ENCODE measurements at places on chromosomes 2 and 18.

- DNase-seq = no peak
Measured at GRCh38 chr2:112794131-112794733, 9.9 kb upstream of the IL1A start.

DNA sequence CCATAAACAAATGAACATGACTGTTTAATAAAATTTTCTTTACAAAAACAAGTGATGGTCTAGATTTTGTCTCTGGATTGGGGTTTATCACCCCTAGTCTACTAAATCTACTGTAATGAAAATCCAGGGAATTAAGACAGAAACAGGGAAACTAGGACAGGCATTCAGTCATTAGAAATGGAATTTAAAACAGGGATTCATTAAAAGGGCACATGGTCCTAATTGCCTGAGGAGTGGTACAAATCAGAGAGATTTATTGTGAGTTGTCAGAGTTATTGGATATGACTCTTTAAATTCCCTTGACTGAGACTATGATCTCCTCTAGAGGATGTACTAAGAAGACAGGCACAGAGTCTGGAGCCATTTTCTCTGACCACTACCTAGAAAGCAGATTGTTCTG lies 670.9 kb upstream of the GCFC2 start:
- DNase-seq = no peak

DNA sequence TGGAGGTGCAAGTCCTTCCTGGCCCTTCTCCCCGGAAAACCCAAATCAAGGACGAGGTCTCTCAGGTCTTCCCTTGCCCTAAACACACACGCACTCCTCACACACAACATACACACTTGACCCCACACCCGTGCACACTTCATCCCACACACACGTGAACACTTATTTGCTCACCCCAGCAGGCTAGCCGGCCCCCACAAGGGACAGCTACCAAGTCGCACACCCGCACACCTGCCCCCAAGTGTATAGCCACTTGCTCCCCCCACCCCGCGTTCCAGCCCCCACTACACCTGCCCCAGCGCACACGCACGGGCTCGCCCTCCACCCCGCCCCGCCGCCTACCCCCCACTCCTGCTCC lies 359 bp downstream of the TGFBRAP1 start:
- DNase-seq = no peak

GRCh38 chr2:155841442-155841841 lies 491.1 kb downstream of the NR4A2 start:
- DNase-seq = no peak

- DNase-seq = no peak
Measured at GRCh38 chr18:11105463-11105862, 43.9 kb downstream of the PIEZO2 start.

- DNase-seq = peak; percentile 7
Measured at GRCh38 chr2:30798536-30798991, 8.7 kb downstream of the CAPN13 start.

GRCh38 chr2:212960336-212960735 lies 191.1 kb downstream of the IKZF2 start:
- no peak for DNase-seq

DNA sequence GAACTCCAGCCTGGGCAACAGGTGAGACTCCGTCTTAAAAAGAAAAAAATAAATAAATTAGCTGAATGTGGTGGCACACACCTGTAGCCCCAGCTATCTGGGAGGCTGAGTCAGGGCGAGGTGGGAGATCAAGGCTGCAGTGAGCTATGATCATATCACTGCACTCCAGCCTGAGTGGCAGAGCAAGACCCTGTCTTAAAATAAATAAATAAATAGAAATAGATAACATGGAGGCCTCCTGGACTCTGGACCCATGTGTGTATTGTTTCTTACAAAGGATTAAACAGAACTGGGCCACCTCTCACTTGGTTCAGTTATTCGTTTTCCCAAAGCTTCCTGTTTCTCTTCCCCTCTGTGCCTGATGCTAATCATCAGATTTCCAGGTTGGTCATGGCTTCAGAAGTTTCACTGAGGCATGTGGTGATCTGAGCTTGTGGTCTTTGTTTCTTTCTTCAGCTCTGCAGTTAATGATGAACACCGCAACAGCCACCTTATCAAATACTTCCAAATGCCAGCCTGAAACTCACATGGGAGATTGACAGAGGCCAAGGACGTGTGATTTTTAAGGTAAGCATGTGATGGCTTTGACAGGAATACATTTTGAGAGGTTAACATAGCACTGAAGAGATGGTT lies 83.3 kb upstream of the MAP4K4 start:
- no peak for DNase-seq

DNA sequence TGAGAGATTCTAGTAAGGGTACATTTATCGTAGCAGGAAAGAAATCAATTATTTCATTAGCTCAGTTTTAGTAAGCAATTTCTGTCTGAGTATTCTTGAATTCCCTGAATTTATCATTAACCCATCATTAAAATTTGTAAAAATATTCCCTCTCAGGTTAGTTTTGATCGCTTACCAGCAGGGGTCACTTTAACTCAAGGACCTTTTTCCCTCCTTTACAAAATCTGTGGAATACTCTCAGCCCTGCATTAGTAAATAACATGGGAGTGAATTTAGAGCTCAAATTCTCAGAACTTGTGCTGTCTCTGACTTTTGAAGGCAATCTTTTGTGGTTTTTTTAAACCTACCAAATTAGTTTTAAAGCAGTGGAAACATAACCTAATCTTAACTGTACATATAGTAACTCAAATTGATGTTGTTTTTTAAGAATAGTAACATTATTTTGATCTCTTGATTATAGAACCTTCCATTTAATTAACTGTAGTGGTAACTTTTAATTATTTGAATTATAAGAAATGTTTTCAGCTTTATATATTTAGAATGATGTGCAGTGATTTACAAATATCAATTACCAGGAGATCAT lies 97.2 kb downstream of the AGPS start:
- no peak for DNase-seq

- DNase-seq = no peak
Measured at GRCh38 chr2:164910101-164910899, 45.0 kb downstream of the SLC38A11 start.

DNA sequence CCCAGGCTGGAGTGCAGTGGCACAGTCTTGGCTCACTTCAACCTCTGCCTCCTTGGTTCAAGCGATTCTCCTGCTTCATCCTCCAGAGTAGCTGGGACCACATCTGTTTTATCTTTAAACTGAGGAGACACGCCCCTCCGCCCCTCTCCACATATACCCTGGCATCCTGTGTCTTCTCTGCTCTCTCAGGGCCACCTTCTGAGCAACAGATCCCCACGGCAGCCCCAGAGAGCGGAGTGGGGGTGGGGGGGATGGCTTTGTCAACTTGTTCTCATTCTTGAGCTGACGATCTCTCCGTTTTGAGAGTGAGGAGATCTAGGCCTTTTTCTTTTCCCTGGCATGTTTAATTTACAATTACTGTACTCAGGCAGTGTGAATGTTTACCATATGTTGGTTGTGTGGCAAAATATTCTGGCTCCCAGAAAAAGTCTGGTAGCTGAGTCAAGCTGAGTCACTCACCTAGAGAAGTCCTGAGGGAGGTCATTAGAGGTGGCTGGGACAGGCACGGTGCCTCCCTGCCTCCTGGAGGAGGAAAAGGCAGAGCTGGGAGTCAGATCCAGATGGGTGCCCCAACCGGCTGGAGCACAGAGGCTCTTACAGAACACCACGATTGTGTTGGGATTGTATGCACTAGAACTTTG lies 19.5 kb upstream of the ID2 start:
- no peak for DNase-seq

DNA sequence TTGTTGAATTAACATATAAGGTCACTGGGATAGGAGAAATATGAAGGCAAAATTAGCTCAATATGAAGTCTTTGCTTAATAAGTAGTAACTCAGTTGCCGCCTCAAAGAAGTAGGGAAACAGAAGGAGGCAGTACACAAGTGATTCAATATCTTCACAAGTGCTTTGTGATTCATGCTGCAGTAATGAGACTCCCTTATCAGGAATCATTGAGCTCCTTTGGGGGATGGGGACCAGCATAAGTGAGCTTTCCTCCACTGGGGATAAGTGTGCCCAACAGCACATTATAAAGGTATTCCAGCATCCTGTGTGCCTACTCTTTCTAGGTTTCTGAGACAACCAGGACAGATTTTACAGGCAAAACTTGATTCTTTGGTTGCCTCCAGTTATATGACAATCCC lies 323.4 kb upstream of the UBE2E3 start:
- DNase-seq = no peak

DNA sequence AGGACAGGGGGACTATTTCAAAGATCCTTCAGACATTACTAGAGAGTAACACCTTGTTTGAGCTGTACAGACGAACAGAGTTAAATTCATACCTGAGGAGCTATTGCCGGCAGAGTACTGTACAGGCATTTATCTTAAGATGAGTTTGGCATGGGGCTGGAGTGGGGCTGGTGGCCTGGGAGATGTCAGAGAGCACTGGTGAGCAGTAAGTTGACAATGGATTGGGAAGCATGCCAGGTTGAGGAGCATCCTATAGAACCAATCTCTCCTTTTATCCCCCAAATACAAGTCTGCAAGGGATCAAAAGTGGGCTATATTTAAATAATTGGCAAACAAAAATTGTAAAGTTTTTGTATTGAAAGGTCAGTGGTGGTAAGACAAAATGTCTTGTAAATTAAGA lies 58.6 kb downstream of the ADCYAP1 start:
- DNase-seq = no peak

GRCh38 chr2:186991766-186992417 lies 142.9 kb upstream of the ZSWIM2 start:
- no peak for DNase-seq

GRCh38 chr2:222194669-222195068 lies 104.1 kb downstream of the PAX3 start:
- DNase-seq = no peak

GRCh38 chr2:11598228-11598731 lies 64.4 kb downstream of the GREB1 start:
- no peak for DNase-seq

- no peak for DNase-seq
Measured at GRCh38 chr2:85843543-85843942, 45.2 kb downstream of the ST3GAL5 start.

DNA sequence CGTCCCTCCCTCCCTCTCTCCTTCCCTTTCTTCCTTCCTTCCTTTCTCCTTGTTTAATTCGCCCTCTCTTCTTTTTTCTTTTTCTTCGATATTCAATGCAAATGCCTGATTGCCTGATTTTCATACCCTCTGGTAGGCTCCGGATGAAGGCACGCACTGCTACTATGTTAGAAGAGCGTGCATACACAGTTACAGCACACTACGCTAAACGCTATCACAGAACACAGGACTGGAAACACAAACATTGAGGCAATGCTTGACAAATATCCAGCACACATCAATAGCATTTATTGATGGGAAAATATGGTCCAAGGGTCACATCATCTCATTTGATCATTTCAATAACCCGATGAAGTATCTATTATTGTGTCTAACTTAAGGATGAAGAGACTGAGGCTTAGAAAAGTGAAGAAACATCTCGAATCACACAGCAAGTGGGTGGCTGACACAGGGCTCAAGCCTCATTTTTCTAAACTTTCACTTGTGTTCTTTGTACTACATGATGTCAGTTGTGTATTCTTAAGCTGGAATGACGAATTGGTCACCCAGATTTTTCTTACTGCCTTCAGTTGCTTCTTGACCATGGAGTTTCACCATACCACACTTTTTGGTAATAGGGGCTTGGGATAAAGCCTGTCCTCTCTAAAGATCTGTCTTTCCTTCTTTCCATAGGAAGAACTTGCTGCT lies 101.8 kb downstream of the TRIB2 start:
- DNase-seq = no peak

- DNase-seq = no peak
Measured at GRCh38 chr2:105934467-105934866, 189.8 kb downstream of the NCK2 start.

DNA sequence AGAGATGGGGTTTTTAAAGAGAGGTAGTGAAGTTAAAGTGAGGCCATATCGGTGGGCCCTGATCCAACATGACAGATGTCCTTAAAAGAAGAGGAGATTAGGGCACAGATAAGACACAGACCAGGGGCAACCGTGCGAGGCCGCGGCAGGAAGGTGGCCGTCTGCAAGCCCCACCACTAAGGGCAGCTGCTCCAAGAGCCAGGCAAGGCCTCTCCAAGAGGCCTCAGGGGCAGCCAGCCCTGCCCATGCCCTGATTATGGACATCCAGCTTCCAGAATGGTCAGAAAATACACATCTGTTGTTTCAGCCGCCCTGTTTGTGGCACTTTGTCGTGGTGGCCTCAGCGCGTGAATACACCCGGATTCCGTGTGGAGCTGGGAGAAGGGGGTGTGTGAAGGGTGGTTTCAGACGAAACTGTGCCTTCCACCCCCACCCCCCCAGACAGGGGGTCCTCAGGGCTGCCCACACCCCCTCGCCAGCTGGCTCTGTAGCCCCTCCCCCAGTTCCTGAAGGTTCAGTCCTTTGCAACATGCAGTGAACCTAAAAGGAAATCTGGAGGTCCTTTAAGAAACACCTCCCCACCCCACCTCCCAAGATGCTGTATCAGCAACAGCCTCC lies 74.1 kb upstream of the SMAD7 start:
- DNase-seq = no peak

DNA sequence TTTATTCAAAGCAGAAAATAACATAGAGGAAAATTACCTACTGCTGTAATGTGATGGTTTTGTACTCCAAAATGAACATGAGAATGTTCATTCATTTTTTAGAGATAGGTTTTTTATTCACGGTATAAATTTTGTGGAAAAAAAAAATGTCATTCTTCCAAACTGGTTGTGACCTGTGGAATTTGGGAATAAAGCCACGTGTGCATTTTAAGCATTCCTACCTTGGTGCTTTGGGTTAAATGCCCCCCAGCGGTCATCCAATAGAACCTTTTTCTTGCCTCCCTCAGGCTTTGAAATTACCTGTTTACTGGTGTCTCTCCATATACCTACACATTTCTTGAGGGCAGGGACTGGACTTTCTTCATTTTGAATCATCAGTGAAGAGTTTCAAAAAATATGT lies 740.7 kb downstream of the DPP10 start:
- DNase-seq = no peak

GRCh38 chr2:220002251-220002650 lies 374.8 kb downstream of the SLC4A3 start:
- no peak for DNase-seq

DNA sequence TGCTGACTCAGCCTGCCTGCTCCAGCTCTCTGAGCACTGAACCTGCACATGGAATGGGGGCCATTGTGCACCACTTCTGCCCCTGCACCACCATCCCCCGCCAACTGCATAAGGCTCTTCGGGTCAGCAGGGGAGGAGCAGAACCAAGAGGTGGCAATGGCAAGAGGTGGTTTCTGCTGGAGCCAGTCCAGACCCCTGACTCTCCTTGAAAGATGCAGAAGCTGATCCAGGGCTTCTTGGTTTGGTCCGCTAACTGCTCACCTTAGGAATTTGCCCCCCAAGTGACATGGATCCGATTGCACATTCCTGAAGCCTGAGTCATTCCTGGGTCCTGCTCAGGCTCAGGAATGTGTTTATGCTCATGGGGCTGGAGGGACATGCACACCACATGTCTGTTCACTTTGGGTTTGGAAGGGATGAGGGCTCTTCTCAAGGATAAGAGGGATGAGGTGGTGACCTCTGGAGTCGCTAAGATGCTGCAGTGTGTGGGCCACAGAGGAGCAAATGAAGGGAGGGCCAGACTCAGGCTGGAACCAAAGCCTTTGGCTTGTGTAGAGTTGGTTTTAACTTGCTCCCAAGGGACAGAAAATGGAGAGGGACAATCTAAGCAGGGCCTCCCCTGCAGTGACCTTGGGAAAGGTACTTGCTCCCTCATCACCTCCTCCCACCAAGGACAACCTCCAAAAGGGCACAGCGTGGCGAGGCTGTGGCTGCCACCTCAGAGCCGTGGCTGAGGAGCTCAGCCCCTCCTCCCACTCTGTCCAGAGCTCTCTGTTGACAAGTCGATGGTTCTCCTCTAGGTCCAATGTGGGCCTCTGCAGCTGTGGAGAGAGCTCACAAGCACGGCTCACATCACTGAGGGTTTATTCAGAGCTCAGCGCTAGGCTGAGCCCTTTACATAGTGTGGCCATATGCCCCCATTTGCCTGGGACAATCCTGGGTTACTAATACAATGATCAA lies 66.2 kb downstream of the HS1BP3 start:
- peak; percentile 93 for DNase-seq

All from iPS DF 6.9 (cell line).